ENCODE measurements at places on chromosomes 12 and 14.

DNA sequence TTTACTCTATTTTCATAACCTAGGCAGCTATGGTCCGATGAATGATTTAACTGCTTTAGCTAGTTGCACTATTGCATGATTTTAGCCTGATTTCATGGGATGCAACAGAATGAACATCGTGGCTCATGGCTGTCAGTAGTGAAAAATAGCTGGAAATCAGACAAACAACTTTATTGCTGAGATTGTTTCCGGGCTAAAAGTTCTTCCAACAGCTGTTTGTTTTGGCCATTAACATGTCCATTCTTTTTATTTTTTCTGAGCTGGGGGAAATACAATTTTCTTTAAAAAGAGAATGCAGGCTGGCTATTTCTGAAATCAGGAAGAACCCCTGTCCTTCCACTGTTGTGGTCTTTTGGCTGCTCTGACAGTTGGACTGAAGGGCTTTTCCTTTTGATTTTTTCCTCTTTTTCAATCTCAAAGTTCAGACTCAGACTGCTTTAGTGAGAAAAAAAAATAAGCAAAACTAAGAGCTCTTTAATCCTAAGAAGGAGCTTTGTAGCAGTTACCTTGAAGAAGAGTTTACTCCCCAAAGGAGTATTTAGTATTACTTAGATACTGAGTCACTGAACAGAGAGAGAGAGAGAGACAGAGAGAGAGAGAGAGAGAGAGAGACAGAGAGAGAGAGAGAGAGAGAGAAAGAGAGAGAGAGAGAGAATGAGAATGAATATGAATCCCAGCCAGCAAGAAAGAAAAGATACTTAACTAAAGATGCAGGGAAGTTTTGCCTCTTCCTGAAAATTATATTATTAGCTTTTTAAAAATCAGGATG is at the start of gene NAV3:
Gene NAV3, plus strand, starts transcription at position 312 of the 769 bp plus-strand sequence. CDS start 568 bp downstream, outside the sequence.
- no peak for DNase-seq

DNA sequence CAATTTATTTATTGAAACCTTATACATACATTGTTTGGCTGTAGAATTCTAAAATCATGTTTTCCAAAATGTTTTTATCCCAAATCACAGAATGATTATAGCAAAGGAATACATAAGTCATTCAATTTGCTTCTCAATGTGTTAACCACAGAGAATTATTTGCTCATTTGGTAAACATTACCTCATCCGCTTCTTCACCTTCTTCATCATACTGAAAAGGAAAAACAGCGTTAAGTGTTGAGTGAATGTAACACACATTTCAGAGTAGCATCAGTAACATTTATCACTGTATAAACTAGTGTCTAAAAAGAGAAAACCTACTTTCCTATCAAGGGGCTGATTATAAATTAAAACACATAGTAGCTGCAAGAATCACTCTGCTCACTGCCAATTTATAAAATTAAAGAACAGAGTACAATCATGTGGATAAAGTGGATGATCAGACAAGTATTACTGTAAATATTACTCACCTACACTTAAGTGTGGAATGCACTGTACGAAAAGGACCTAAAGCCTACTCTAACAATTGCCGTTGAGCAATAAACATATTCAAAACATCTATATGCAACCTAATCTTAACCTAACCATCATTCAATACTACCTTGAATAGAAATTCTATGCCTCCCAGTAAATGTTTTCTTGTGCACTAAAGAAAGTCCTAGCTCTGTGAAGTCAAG is 18.1 kb upstream of the PHLDA1 start:
- no peak for DNase-seq

DNA sequence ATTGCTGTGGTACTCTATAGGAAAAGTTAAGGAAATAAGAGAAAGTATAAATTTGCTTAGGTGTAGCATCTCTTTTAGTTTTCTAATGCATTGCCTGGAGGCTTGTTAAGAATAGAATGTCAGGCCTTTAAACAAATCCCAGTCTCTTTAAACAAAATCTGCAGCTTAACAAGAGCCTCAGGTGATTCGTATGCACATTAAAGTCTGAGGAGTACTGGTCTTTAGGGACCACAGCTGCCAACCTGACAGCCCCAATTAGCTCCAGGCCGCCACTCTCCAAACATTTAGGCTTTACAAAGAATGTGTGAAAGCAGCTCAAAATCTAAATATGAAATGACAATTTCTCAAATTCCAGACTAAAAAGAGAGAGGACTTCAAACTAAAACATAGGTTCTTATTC is 35.7 kb downstream of the PAWR start:
- no peak for DNase-seq

DNA sequence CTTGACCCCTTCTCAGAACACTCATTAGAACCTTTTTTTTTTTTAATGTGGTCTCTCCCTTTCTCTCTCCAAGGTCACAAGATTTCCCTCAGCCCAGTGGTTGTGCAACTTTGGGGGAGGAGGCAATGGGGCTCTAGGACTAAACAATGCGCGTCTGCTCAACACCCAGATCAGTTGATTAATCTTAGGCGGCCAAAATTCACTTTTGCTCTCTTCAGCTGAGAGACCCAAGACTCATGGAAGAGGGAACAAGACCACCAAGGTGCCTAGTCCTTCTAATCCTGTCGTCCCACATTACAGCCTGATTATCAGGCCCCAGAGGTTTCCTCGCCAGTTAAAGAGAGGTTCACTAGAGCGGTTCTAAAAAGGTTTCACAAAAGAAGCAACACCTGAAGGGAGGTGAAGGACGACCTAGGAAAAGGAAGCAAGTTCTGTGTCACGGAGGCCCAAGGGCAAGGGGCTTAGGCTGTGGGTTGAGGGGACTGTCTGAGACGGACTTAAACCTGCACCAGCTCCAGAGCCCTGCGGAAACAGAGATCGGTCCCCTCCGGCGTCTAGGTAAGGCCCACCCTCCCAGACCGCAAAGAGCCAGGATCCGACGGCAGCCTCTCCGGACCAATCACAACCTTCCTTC is 824 bp upstream of the TARBP2 start:
- no peak for DNase-seq

DNA sequence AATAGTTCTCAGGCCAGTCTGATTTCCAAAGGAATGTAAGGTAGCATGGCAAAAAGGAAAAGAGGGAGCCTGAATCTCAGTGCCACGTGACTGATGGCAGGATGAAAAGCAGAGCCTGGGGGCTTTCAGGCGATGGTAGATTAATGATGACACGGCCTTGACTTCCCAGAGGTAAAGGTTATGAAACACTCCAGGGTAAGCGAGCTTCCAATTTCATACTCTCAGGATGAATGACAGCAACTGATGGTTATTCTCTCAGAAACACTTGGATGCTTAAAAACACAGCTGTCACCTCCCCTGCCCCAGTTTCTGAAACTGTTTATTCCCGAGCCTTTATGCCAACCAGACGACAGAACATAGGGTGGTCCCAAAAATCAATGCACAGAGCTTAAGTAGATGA is 28.8 kb downstream of the GDF11 start:
- DNase-seq = no peak

DNA sequence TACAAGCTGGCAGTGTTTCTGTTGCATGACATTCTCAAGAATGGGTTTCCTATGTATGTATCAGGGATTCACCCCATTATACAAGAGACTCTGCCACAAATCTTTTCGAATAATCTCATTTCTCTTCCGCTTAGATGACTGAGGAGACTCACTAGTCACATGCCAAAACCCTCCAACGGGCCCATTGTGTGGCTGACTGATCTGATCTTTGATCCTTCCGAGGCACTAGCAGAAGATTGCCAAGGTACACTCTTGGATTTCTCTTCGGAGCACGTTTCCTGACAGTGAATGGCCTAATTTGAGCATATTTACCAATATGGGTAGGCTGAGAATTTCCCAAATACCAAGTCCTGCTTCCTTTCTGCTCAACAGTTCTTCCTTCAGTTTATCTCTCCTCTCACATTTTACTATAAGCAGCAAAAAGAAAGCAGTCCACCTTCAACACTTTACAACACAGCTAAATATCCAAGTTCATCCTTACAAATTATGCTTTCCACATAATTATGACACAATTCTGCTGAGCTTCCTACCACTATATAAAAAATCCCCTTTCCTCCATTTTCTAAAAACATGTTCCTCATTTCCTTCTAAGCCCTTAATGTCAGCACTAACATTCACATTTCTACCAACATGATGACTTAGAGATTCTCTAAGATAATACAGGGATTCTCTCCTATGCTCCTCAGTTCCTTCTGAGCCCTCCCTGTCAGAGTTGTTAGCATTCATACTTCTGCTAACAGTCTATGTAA is 11.0 kb downstream of the PRPH start:
- DNase-seq = no peak

All from coronary artery (tissue), 2 donors.